ENCODE measurements at places on chromosomes 16 and 17. TPM values are rescaled to one million over a fixed set of nuclear protein-coding genes. Genes with fewer than 3 reads are reported as not detected.

GRCh38 chr17:75633486-75634375, 497 bp downstream of the SMIM5 start:
- no peaks in the 10 kb centered on the region for H3K27me3 ChIP-seq
- H3K27ac ChIP-seq: no peak overlapping the region
- no peak for DNase-seq
- H3K36me3 ChIP-seq: peaks cover 2% of the 10 kb centered on the region

Gene PRAC1
- not detected for total RNA-seq

- H3K27me3 ChIP-seq: no peaks in the 10 kb centered on the region
- no peaks in the 10 kb centered on the region for H3K36me3 ChIP-seq
- no peak overlapping the region for H3K27ac ChIP-seq
- no peak overlapping the region for H3K4me3 ChIP-seq
- peaks cover 24% of the 10 kb centered on the region for H3K4me1 ChIP-seq
Measured at GRCh38 chr16:19105891-19106624, 7.7 kb upstream of the ITPRIPL2 start.

GRCh38 chr16:2471653-2472487, 773 bp downstream of the NTN3 start:
- no peak for DNase-seq
- no peaks in the 10 kb centered on the region for H3K36me3 ChIP-seq
- peaks cover 20% of the 10 kb centered on the region for H3K4me1 ChIP-seq
- H3K27ac ChIP-seq: no peak overlapping the region

Gene PHLPP2
- 10.8 TPM for total RNA-seq

Gene UNKL
- 18.4 TPM for total RNA-seq

Gene CFAP97D1
- total RNA-seq: not detected

- no peak for DNase-seq
- H3K27ac ChIP-seq: no peak overlapping the region
- H3K4me3 ChIP-seq: no peak overlapping the region
- no peaks in the 10 kb centered on the region for H3K27me3 ChIP-seq
- H3K4me1 ChIP-seq: no peaks in the 10 kb centered on the region
- H3K36me3 ChIP-seq: no peaks in the 10 kb centered on the region
Measured at GRCh38 chr16:88342491-88342890, 40.3 kb upstream of the ZNF469 start.

- H3K27ac ChIP-seq: no peak overlapping the region
- peaks cover 5% of the 10 kb centered on the region for H3K4me1 ChIP-seq
- DNase-seq: no peak
- no peak overlapping the region for H3K4me3 ChIP-seq
Measured at GRCh38 chr17:59812139-59812538, 80.6 kb downstream of the TUBD1 start.

- H3K36me3 ChIP-seq: peaks cover 35% of the 10 kb centered on the region
- H3K27me3 ChIP-seq: no peaks in the 10 kb centered on the region
- H3K4me3 ChIP-seq: peak overlapping the region; percentile 84
- DNase-seq: no peak
- H3K27ac ChIP-seq: peak overlapping the region; percentile 86
Measured at GRCh38 chr17:7313890-7314718, 1.1 kb downstream of the GPS2 start.

Data from GM12878 (cell line).